Epithelial cell of esophagus (primary cell): ENCODE measurements at places on chromosomes 1 and 21.

DNA sequence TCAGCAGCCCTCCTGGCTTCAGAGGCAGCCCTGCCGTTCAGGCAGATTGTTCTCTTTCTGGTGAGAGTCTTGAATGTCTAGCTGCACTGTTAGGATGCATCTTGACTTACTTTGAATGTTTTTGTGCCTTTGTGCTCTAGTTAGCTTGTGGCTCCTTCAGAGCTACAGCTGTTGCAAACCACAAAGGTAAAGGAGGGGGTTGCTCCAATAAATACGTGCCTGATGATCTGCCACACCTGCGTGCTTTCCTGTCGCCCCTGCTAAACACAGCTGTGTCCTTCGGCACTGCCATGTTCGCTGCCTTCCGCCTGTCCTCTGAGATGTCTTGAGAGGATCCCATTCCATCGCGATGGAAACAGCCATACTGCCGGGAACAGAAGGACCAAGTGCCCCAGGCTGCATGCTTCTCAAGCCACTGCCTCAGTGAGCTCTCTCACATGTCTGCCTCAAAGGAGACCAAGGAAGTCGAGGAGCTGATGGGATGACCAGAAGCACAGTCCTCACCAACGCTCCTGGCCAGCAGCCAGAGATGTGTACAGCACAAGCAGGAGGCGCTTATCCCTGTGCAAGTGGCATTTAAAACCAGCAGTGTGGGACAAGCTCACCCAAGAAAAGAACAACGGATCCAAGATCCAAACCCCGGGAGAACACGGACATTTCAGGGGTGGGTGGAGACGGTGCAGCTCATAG lies 12.0 kb upstream of the SMIM12 start:
- no peak for DNase-seq

DNA sequence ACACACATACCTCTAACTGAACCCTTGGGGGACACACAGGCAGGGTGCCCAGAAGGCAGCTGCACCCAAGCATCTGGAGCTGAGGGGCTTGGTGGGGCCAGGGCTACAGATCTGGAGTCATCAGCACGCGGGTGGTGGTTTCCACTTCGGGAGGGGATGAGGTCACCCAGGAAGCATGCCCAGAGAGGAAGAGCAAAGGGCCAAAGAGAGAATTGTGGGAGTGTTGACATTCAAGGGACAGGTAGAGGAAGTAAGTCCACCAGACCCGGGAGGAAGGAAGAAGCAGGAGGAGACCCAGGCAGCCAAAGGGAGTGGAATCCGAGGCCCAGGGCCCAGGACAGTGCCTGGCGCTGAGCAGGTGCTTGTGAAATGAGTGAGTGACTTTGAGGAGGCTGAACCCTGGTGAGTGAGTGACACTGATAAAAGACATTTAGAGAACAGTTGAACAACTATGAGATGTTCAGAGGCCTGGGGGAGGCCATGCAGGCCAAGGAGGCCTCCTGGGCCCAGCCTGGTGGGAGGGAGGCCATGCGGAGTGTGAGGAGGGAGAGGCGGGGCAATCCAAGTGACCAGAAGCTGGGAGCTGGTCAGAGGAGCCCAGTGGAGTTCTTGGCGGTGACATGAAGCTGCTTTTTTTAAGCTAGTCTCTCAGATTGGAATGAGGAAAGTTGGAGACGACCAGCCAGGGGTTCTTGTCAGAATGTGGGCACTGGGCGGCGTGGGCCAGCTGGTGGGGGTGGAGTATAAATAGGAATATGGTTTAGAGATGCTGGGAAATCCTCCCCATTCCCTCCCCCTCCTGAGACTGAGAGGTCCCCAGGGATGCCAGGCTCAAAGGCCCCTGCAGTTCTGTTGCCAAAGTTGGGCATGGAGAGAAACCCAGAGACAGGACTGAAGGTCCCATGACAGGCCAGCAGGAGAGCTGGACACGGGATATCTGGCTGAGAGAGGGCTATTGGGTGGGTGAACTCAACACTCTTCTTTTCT lies 7.9 kb downstream of the CDK18 start:
- DNase-seq, result no peak

DNA sequence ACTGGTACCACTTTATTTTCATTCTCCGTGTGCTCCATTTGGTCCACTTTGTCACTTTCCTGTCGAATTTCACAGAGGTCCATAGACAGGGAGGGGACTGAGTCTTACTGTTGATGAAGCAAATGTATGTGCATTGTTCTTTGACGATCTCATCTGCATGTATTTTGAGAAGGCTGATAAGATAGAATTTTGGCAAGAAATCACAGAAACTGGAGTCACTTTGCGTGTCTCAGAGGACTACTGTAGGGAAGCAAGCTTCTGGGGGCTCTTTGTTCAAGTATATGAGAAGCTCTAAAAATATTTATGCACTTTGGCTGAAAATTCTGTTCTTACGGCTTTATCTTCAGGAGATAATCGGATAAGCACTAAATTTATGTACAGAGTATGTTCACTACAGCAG lies 78.1 kb downstream of the PCBP3 start:
- DNase-seq, result no peak

- no peak for DNase-seq
Observed at GRCh38 chr21:37294679-37295078, 27.5 kb upstream of the VPS26C start.

DNA sequence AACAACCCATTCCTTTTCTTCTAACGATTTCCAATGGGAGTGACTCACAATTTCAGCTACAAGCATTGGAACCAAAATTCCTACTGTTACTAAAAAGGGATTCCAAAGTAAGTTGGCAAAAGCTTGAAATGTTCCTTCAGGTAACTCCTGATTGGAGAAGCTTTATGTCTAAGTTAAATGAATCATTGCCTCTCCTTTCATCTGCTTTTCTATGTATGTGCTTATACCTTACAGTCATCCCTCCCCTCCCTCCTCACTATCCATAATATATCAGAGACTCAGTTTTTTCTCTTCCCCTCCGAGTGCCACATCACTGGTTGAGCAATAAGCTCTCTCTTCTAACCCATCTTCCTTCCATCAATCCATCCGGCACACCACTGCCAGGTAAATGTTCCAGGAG lies 86.8 kb downstream of the TIAM1 start:
- peak; percentile 17 for DNase-seq

DNA sequence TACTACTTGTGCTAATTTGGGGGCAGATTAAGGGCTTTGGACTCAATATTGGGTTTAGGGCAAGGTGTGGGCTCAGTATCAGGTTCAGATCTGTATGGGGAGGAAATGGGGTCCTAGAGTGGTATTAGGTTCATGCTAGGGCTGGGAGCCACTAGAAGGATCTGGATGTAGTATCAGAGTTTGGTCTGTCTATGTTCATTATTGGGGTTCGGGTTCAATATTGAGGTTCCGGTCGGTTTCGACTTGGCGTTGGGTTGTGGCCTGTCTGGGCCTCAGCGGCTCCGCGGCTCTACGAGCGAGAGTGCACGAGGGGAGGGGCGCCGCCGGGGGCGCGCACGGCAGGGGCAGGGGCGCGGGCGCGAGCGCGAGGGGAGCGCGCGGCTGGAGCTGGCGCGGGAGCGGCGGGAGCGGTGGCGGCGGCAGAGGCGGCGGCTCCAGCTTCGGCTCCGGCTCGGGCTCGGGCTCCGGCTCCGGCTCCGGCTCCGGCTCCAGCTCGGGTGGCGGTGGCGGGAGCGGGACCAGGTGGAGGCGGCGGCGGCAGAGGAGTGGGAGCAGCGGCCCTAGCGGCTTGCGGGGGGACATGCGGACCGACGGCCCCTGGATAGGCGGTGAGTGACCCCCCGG lies at the start of gene PTPRF:
Gene PTPRF, plus strand, starts transcription at position 401 of the 624 bp plus-strand sequence. CDS start 14,193 bp downstream, outside the sequence.
- peak; percentile 62 for DNase-seq

DNA sequence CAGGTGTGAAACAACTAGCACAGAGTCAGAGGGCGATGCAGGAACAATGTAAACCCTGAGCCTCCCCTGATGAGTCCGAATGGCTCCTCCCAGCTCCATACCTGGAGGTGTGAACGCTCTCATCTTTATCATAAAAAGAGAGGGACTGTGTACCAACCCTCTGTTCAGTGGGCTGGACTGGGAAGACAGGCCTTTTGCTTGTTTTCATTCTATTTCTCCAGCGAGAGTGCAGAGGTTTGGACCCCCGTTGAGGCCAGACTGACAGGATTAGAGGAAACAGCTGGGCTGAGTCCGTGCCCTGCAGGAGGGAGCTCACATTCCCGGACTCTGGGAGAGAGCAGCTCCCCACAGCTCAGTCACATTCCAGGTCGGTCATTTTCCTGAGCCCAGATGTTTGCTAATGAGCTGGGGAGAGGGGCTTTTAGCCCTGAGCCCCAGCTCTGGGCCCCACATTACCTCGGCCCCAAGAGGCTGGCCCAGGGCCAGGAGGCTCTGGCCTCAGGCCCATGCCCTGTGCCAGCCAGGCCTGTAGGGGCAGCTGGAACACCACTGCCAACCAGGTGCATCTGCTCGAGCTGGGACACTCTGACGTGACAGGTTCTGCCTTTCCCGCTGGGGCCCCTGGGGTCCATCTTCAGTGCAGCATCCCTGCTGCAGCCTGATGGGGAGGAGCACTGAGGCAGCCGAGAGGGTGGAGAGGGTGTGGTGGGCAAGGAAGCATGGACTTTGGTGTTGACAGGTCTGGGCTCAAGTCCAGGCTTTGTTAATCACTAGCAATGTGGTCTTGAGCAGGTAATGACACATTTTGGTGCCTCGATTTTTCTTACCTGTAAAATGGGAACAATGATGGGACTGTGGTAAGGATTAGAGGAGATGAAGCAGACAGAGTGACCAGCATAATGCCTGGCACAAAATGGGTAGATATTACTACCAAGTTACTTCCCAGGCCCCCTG lies 3.5 kb upstream of the NBL1 start:
- DNase-seq, result peak; percentile 81

DNA sequence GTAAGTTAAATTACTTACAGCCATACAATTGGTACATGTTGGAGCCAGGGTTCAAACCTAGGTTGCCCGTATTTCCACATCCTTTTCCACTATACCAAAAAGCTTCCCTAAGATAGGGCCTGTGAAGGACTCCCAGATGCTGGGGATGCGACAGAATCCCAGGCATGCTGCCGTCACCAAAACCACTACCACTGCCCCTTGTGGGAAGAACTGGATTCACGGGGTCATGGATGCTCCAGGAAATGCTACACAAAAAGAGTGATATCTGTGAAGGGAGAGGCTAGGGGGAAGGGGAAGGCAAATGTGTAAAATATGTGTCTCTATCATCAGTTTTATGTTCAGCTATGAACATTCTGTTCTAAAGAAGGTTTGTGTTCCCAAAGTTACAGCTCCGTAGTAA lies 133.9 kb upstream of the IVNS1ABP start:
- no peak for DNase-seq

GRCh38 chr1:163933437-163933836 lies 611.7 kb downstream of the NUF2 start:
- DNase-seq, result no peak
